Renal pelvis (tissue), 12 donors: ENCODE measurements at places on chromosomes 7 and 10.

GRCh38 chr7:27170426-27171324 is 3.4 kb downstream of the HOXA10 start:
- no peak for DNase-seq

DNA sequence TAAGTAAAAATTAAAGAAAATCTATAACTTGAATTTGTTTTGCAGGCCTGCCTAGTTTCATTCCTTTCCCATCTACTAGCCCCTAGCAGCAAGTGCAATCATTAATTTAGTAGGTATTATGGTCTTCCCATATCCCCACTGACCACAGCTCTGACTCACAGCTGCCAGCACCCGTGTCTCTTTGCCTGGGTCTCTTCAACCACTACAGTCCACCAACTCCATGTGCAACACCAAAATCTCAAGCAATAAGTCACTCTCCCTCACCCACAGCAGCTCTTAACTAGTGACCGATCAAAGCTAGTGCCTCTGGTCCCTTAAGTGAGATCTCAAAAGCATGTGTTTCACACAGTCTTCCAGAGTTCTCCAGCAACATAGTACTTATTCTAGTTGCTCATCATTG is 26.0 kb upstream of the THSD7A start:
- DNase-seq: no peak

- DNase-seq: no peak
These were observed 199.4 kb upstream of the NPVF start for GRCh38 chr7:25427721-25428120.

DNA sequence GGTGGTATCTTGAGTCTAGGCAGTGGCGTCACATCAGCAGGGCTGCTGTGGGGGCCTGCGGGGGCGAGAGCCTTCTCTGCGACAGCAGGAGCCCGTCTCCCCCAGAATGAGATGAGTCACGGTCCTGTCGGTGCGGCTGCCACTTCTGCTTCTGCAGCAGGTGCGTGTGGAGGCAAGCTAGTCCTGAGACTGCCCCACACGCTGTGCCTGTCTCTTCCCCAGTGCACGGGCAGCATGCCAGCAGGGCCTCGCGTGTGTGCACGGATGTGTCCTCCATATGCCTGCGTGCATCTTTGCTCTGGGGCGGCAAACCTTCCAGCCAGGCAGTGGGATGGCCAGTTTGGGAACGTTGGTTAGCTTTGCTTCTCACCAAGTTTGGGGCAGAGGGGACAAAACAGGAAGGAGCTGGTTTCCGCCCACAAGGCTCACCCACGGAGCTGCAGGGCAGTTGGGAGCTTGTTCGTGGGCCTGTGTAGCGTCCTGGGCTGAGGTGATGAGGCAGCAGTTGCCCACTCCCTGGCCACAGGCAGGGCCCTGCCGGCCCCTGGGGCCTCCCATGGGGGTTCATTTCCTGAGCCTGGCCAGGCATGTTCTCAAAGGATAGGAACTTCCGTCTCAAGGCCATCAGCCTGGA is 60.8 kb upstream of the PPIF start:
- DNase-seq: no peak

- DNase-seq: no peak
These were observed 11.6 kb downstream of the BET1 start for GRCh38 chr7:93992421-93993110.
